ENCODE measurements at places on chromosomes 1 and 21.

- no peak for DNase-seq
Measured at GRCh38 chr1:51312718-51313117, 17.6 kb downstream of the TTC39A start.

GRCh38 chr1:169236880-169237279 lies 130.4 kb downstream of the ATP1B1 start:
- no peak for DNase-seq

DNA sequence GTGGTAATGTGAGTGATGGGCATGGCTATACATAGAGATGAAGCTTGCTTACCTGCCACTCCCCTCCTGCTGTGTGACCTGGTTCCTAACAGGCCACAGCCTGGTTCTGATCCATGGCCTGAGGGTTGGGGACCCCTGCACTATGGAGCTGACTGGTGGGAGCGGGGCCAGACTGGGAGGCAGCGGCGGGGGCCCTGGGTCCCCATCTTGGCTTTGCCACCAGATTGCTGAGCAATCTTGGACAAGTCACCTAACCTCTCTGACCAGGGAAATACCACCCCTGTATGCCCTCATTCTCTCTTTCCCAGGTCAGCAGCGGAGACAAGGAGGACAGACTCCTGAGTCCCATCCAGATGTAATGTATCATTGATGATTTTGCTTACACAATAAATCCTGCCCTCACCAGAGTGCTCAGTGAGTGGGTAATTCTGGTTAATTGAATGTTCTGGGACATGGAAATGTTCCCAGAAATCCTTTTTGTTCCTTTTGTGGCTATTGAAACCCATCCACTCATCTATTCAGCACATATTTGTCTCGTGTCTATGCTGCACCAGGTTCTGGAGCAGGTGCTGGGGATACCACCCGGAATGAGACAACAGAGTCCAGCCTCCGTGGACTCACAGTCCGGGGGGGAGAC lies 4.1 kb upstream of the ARHGEF10L start:
- DNase-seq: no peak

DNA sequence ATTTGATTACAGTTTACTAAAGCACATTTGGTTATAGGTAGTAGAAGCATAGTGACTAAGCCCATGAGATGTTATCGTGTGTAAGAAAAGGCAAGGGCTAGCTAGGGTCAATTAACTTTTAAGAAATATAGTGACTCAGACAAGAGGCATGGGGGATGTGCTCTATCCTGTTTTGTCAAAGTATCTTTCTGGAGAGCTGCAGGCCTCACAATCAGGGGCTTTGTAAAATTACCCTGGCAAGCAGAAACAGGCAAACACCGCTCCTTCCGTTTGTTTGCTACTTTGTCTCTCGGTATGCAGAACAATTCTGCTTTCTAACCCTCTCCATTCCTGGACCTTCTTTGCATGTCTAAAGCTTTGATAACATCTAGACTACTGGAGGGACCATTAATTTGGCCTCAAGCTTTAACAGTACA lies 26.1 kb upstream of the ZNF697 start:
- DNase-seq: no peak

GRCh38 chr21:25360593-25360992 lies 246.7 kb downstream of the MRPL39 start:
- DNase-seq: no peak

DNA sequence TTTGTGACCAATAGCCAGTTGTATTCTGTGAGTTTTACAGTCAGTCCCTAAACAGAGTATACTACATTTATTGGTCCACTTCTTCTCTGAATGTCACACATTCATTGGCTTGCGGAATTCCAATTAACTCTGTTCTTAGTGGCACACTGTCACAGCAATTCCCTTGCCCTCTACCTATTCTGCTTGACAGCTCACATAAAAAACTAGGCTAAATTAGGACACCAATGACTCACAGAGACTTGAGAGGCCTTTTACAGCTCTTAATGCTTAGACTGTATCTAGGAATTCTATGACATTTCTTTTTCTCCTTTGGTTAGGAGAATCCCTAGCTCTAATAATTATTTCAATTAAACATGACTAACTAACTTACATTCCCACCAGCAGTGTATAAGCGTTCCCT lies 104.1 kb downstream of the NEGR1 start:
- no peak for DNase-seq

Data from NCI-H2081 treated with DMSO at 0.1 percent for 48 hours (cell line).